ENCODE measurements at places on chromosomes 5 and 9.

GRCh38 chr5:111813537-111813936, 56.5 kb upstream of the NREP start:
- DNase-seq, result no peak

- DNase-seq, result no peak
These were observed 125.1 kb upstream of the SARDH start for GRCh38 chr9:133863257-133863592.

- no peak for DNase-seq
These were observed 16.0 kb downstream of the TRMO start for GRCh38 chr9:97906236-97906831.

GRCh38 chr5:118967059-118967508, 21.3 kb downstream of the DTWD2 start:
- DNase-seq, result no peak

GRCh38 chr9:98357921-98358535, 102.6 kb upstream of the TBC1D2 start:
- DNase-seq, result no peak

DNA sequence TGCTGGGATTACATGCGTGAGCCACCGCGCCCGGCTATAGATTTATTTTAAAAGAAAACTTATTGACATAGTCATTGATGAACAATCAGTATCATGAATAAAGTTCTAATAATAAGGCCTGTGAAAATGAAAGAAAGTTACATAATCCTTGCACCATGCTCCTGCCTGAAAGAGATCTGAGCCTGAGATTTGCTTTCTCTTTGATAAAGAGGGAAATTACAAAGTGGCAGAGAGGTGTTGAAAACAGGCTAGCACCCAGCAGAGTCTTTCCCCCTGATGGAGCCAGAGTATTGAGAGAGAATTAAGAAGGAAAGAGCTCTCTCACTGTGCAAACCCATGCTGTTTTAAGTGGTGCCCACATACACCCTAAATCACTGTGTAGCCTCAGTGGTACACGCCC, 37.2 kb downstream of the SLC6A7 start:
- DNase-seq, result no peak

GRCh38 chr5:138240650-138241385, 27.7 kb upstream of the CDC23 start:
- no peak for DNase-seq

DNA sequence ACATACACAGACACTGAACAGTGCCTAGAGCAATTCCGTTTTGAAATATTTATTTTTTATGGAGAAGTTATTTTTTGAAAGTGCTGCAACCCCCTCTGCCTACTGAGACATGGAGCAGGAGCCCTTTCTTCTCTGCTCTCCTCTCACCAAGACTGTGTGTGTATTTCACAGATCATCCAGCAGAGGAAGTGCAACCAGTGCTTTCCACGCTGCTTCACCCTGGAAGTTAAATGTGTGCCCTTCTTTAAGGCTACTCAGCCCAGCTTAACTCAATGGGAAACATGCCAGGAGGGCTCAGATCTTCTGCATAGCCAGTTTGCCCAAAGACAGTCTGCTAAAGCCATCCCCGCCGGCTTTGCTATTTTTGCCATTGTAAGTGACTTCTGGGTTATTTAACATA, 606.3 kb downstream of the TLE1 start:
- DNase-seq, result no peak

- DNase-seq, result no peak
These were observed 49.6 kb upstream of the ITGA1 start for GRCh38 chr5:52738095-52738506.

- no peak for DNase-seq
These were observed 76.6 kb downstream of the RALGPS1 start for GRCh38 chr9:126991183-126991582.

DNA sequence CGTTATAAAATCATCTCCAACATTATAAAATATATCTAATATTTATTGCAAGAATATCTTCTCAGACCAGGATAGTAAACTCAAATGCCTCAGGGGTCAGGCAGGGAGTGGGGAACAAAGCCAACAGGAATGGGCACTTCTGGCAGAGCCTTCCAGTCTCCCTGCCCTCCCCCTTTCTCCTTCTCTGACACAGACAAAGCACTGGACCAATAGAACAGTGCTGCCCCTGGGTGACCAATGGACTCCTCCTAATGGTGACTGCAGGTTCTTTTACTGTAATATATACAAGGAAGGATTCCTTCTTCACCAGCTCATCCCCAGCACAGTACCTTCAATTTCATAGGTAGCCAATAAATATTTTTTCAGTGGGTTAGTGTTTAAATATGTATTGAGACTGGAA, 31.1 kb upstream of the MAMDC2 start:
- no peak for DNase-seq

DNA sequence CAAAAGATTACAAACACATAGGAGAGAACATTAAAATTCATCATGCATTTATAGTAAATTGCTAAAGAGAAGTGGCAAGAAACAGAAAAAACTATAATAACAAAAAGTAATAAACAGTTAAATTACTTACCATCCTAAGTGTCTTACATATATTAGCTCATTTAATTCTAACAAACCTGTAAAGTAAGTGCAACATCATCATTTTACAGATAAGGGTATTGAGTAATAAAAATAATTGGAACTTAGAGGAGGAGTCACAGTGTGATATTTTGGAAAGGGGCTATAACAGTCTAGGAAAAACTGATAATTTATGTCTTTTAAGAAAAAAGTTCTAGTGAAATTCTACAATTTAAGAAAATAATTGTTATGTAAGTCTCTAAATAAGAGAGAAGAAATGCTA, 592.8 kb downstream of the DMRTA1 start:
- DNase-seq, result no peak

DNA sequence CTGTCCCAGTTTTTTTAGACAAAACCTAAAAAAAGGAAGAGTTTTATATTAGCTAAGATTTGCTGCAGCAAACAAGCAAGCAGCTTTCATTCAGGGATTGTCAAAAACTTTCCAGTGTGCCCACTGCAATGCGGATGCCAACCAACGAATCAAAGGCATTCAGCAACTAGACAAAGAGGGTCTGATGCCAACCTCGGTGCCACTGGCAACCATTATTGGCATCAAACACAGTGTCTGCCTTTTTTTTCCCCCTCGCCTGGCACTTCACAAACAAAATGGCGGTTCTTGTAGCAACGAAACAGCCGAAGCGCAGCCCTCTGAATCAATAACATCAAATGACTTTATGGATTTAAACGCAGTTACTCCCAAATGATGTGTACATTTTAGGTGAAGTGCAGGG, 10.4 kb downstream of the NFIB start:
- no peak for DNase-seq

GRCh38 chr5:171642894-171643293, 142.7 kb upstream of the SMIM23 start:
- no peak for DNase-seq

DNA sequence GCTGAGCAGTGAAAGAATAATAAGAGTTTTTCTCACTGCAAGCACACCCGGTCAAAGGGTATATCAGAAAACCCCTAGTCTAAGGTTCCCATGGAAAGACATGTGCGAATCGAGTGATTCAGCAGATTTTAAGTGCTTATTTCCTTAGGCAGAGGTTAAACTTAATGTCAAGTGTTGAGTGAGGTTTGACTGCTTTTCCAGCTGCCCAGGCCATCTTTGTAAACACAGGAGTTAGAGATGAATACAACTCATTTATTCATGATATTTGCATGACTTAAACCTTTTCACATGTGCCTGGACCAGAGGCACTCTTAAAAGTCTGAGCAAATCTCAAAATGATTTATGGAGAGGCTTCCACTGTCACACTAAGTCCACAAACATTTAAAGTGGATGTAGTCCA, 137.8 kb upstream of the RGMB start:
- no peak for DNase-seq

GRCh38 chr9:124835026-124835557, 18.2 kb upstream of the WDR38 start:
- no peak for DNase-seq

Data from stimulated activated CD4-positive, alpha-beta T cell treated with anti-CD3 and anti-CD28 coated beads, Interleukin-12 subunit alpha, Interleukin-12 subunit beta, amount 100 ng/mL, for 48 hours (primary cell).